ENCODE measurements at places on chromosomes 16 and 17.

DNA sequence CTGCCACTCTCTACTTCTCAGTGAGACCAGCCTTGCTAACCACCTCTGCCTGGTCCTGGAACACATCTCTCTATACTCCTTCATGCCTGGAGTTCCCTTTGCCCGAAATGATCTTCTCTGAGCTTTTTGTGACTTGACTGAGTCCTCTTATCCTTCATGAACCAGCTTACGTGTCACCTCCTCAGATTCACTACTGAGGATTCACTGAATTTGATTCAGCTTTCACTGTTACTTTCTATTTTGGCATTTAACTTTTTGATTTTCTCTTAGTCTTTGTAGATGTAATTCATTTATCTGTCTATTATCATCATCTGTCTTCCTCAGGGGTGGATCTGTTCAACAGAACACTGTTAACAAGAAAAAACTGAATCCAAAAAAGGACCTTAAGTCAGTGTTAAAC lies 95.6 kb downstream of the RPGRIP1L start:
- DNase-seq = no peak

GRCh38 chr16:46911038-46911437 lies 26.9 kb downstream of the GPT2 start:
- DNase-seq = no peak

GRCh38 chr17:28029044-28029443 lies 13.4 kb upstream of the NLK start:
- DNase-seq = no peak

DNA sequence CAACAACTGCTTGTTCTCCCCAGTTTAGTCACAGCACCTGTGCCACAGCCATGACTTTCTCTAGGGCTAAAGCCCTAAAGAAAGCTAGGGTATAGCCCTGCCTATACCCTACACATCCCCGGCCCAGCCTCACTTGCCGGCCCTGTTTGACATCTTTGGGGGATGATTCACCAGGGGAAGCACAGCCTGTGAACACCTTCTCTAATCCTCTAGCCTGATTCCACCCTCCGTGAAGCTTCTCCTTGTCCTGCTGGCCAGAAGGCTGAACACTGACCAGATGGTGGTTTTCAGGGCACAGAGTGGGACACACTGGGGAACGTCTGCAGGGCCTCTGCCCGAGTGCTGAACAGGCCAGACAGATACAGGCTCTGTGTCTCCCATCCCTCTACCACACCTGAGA lies 6.0 kb downstream of the CLEC16A start:
- no peak for DNase-seq

- DNase-seq = no peak
These were observed 20.2 kb downstream of the ZFHX3 start for GRCh38 chr16:73027685-73028111.

DNA sequence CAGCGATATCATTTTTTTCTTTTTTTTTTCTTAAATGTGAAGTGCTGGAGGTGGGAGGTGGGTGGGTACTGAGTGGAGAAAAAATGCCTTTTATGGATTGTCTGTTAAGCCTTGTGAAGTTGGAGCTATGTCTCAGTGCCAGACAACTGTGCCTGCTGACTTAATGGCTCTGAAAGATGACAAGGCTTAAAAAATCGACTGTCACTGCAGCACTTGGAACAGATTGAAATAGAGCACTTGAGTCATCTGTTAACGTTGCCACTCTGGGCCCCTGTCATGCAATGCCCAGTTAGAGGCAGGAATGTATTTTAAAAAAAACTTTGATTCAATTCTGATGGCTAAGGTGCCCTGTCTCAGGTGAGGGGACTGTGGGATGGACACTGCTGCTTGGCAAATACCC lies 108.2 kb upstream of the HS3ST2 start:
- DNase-seq = no peak

- no peak for DNase-seq
These were observed 15.6 kb upstream of the NKD1 start for GRCh38 chr16:50532576-50532975.

GRCh38 chr17:50055426-50056216 lies at the start of gene ITGA3:
TSS of gene ITGA3 (plus strand) at chr17:50056110. CDS start at chr17:50056440, 330 bp downstream.
- peak; percentile 76 for DNase-seq

GRCh38 chr17:66271512-66271911 lies 30.9 kb upstream of the PRKCA start:
- no peak for DNase-seq

DNA sequence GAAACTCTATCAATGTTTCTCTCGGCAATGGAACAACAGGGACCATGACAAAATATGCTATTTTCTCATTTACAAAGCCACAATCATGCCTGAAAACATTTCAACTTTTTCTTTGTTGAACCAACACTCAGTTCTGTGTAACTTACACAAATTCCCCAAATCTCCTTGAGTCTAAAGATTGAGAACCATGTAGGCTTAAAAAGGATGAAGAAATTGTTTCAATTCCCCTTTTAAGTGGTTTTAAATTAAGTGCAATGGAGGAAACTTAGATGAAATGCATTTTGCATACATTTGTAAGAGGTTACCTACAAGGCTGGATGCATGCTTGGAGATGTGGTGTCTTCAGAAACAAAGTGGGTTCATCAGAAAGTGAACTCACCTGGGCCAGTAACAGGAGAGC lies 566.4 kb upstream of the CDH11 start:
- no peak for DNase-seq

DNA sequence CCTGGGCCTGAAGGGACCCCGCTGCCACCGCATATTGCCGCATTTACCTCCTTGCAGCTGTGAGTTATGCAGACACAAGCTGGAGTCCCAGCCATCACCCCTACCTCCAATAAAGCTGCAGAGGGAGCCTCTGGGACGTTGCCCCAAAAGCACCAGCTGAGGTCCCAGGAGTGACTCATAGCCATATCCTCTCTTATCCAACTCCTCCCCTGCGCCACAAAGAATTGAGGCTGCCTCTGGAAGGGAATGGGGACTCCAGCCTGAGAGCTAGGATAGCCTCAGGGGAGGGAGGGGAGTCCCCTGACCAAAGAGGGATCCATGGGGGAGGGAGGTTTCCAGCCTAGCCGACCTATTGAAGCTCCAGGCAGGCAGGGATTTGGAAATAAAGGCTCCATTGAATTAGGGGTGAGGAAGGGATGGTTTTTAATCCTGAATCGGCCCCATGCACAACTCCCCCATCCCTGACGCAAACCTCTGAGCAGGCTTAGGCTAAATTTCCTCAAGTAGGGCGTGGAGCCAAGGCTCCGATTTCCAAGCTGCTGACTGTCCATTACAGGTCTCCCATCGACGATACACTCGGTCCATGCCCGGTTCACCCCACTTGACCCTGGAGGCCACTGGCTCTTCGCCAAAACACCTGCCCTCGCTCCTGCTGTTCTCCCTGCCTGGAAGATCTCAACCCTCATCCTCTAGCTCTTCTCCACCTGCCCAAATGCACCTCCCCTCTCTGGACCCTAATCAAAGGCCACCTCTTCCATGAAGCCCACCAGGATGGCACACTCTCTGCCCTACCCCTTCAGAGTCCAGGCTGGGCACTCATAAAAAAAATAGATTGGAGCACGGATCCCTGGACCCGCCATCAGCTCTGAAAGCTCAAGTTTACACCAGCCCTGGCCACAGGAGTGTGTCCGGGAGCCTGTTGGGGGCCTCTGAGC lies 27.5 kb downstream of the PIMREG start:
- DNase-seq = peak; percentile 70

DNA sequence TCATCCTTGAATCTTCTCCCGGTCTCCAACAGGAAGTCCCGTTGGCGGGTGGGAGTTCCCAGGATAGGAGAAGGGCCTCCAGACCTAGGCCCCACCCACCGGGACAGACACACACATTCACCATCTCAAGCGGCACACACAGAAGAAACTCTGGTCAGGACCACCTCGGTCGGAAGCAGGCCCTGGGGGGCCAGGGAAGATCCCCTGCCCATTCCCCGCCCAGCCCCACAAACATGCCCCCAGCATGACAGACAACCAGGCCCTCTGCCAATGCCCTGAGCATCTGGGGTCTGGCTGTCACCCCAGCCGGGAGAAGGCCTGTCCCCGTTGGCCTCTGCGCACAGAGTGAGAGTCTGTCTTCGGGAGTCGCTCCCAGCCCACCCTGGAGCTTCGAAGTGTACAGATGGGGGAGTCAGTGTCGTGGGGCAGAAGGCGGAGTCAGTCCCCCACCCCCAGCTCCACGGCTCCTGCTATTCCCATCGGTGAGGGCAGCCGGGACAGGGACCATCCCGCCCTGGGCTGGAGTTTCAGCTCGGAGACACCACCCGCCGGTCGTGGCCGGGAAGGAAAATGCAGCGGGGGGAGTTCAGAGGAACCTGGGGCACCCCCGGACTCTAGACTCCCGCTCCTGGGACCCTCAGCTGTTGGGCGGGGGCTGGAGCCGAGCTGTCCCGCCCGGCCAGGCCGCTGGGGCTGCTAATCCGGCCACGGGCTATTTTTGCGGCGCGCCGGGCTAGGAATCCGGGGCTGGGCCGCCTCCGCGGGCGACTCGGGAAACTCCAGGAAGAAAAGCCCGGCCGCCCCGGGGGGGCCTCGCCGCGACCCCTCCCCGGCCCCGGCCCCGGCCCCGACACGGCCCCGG lies 660 bp downstream of the RHBDF1 start:
- DNase-seq = peak; percentile 75

DNA sequence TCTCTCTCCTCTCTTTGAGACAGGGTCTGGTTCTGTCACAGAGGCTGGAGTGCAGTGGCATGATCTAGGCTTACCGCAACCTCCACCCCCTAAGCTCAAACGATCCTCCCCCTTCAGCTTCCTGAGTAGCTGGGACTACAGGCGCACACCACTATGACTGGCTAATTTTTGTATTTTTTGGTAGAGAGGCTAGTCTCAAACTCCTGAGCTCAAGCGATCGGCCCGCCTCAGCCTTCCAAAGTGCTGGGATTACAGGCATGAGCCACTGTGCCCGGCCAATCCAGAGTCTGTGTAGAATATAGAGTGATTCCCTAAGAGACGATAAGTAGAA lies 65.8 kb upstream of the RPH3AL start:
- DNase-seq = no peak

DNA sequence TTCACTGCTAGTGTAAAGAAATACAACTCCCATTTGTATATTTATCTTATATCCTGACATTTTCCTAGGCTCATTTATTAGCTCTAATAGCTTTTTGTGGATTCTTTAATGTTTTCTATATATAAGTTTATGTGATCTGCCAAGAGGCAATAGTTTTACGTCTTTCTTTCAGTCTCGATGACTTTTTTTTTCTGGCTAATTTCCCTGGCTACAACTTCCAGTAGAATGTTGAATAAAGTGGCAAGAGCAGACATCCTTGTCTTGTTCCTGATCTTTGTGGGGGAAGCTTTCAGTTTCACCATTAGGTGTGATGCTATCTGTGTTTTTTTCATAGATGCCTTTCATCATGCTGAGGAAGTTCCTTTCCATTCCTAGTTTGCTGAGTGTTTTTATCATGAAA lies 43.9 kb upstream of the ABCA3 start:
- DNase-seq = no peak

GRCh38 chr16:66695471-66695934 lies 1.0 kb downstream of the CMTM4 start:
- DNase-seq = no peak

- no peak for DNase-seq
These were observed 57.0 kb downstream of the FOXL1 start for GRCh38 chr16:86635176-86635876.

- no peak for DNase-seq
These were observed 1846.1 kb downstream of the TP53TG3F start for GRCh38 chr16:35305476-35305875.

GRCh38 chr17:1783271-1783670 lies 21.4 kb downstream of the SERPINF1 start:
- DNase-seq = peak; percentile 58

GRCh38 chr17:44451016-44451627 lies 52.1 kb downstream of the GPATCH8 start:
- no peak for DNase-seq

GRCh38 chr17:34398990-34399389 lies 36.0 kb upstream of the CCL1 start:
- no peak for DNase-seq

DNA sequence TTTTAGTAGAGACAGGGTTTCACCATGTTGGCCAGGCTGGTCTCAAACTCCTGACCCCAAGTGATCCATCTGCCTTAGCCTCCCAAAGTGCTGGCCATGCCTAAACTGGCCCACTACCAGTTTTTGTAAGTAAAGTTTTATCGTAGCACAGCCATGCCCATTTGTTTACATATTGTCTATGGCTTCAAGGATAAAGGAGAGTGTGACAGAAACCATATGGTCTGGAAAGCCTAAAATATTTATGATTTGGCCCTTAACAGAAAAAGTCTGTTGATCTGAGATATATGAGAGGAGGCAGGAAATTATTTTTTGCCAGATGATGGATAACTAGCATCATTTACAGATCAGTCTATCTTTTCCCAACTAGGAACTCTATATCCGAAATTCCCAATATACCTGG lies 4.5 kb downstream of the AKAP10 start:
- DNase-seq = no peak

DNA sequence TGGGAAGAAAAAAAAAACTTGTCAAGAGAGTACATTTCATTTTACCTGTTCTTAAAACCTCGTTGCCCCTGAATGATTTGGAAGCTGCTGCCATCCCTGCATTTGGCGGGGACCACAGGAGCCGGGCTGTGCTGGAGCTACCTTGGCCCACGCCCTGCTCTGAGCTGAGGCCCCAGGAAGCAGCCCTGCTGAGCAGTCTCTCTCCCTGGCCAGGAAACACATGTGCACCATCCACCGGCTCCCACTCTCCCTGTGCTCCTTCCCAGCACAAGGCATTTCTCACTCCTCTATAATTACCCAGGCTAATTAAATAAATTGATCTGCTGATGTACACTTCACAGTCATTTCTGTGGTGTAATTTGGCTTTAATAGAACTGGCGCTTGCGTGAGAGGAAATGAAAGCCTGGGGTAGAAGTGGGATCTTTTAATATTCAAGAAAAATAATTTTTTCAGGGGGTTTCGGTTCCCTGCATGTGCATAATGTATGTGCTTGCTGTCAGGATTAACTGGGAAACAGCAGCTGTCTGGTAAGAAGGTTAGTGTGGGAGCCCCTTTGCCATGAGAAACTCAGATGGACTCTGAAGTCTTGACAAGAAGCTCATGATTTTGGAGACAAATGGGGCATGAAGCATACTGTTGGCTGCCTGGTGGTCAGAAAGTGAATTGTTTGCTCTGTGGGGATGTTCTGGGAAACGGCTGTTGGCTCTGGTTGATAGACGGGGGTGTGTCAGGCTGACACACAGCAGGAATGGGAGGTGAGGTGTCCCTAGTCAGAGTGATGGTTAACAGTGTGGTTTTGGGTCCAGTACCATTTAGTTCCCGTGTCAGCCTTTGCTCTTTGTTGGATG lies 252.3 kb upstream of the EEF2KMT start:
- DNase-seq = no peak

GRCh38 chr17:14337596-14338079 lies 36.8 kb downstream of the HS3ST3B1 start:
- DNase-seq = no peak

DNA sequence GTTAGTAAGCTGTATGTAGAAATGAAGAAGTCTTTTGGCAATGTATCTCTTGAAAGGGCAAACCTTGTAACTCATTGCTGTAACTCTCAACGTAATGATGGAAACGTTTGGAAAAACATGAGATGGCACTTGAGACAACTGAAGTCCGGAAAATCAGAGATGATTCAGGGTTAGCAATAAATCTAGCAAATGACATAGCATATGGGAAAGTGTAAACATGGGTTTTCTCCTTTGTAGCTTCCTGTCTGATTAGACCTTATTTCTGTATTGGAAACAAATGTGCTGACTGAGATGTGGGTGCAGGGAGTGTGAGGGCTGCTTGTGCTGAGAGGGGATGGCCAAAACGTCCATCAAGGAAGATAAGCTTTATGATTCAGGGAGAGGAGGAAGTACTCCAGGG lies 110.7 kb upstream of the FAM20A start:
- DNase-seq = no peak

- peak; percentile 66 for DNase-seq
These were observed 196.7 kb upstream of the GSE1 start for GRCh38 chr16:85416228-85417109.

All from ovary (tissue), 10 donors.